ENCODE measurements at places on chromosomes 4 and X.

DNA sequence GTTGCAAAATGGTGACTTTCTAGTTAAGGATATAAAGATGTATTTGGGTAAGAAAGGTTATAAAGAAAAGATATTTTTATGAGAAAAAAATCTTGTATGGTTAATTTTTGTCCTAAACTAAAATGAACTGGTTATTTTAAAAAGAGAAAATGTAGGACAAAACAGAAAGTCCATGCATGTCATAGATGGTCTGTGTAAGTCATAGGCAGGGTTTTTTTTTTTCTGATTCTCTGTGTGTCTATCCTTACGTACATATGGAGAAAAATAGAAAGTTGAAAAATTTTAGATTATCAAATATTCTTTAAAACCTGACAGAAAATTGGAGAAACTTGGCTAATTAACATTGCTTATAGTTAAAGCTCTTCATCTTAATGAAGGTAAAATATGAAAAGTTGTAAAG lies 493.4 kb downstream of the IQCM start:
- DNase-seq: no peak

DNA sequence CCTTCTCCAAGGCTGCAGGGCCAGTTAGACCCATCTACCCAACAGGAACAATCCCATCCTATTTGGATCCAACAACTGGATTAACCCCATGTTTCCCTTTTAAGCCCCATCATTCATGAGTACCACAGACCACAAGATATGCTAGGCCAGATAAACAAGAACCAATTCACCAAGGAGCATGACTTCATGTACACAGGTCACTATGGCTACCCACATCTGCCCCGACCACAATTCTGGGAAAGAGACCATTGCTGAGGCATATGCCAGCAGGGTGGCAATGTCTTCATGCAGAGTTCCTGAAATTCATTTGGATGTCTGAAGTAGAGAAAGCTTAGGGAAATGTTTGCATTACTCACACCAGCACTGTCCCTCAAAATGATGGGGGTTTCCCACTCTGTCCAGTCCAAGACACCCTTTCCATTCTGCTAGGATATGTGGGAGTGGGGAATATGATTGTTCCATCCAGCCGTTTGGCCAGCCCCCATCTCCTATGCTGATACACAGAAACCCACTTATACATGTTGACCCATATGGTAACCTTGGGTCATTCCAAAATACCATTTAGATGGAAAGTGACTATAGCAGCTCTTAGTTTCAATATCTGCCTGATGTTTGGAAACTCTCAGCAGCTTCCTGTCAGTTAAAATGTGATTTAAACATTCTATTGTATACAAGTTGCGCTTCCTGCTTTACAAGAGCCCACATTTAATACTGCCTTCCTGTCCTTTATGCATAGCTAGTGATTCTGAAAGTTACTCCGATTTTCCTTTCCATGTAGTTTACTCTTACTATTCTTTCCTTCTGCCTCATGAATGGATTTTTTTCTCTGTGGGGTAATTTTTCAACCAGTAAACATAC lies 129.0 kb downstream of the AMMECR1 start:
- no peak for DNase-seq

DNA sequence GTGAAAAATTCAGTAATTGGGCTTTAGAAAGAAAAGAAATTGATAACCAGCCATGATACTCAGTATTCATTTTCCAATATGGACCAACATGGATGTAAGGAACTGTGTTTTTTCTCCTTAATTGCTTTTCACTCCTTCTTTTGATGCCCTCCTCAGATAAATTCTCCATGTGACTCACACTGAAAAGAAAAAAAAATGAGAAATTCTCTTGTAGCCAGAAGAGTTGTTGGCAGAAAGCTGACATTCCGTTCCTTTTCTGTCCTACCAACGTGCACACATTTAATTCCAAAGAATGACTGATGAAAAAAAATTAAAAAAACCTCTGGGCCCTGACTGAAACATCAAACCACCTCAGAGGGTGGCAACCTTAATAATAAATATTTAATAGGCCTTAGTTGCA lies 153.1 kb downstream of the AMELX start:
- no peak for DNase-seq

DNA sequence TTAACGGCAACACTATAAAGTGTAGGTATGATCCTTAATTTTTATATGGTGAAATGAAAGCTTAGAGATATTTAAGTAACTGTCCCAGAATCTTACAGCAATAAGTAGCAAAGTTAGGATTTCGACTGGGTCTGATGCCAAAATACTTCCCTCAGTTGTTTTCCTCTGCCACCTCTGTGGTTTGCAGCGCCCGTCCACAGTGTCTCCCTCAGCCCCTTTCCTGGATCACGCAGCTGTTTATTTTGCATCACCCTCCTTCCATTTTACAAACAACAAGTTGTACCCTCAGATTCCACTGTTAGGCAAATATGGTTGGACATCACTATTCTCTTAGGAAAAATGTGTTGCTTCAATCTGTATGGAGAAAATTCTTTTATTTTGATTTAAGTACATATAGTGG lies 56.1 kb downstream of the RAPGEF2 start:
- no peak for DNase-seq

DNA sequence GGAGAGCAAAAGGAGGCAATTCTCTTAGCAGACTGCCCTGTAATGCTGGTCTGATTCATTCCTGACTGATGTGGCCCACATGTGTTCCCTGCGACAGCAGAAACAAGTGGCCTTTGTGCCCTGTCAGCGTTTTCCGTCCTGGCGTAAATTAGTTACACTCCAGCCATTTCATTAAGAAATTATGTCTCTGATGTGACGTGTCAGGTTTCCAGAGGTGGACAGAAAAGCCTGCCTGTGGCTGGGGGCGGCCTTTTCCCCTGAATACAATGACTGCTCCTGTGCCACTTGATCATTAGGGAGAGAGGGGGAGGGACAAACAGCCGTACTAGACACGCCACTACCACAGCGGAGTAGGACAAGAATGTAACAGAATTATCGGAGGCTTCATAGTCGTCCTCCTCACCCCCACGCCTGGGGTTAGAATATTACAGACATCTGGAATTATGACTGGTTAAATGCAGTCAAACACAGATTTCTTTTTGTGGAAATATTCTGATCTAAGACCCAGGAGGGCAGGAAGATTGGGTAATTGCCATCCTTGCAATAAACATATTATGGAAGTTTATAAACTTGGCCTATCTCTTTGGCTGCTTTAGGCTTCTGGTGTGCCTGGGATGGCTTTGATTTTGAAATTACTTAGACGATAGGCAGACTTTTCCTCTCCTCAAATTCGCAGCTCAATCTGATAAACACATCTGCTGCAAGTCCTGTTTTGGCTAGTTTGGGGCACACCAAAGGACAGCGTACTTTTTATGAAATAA lies 146.2 kb upstream of the BCOR start:
- no peak for DNase-seq

- DNase-seq: no peak
These were observed 477 bp downstream of the SLC35A2 start for GRCh38 chrX:48910926-48911411.

- peak; percentile 38 for DNase-seq
These were observed 769 bp downstream of the TCEAL1 start for GRCh38 chrX:103629318-103630170.

GRCh38 chr4:80294206-80294605 lies 27.7 kb downstream of the FGF5 start:
- no peak for DNase-seq

Data from NCI-H510A treated with DMSO at 0.1 percent for 48 hours (cell line).